HEK293T (cell line): ENCODE measurements at places on chromosomes 7 and 10.
A peak's percentile ranks its signal among the peaks of the same experiment; 100 is the strongest.

DNA sequence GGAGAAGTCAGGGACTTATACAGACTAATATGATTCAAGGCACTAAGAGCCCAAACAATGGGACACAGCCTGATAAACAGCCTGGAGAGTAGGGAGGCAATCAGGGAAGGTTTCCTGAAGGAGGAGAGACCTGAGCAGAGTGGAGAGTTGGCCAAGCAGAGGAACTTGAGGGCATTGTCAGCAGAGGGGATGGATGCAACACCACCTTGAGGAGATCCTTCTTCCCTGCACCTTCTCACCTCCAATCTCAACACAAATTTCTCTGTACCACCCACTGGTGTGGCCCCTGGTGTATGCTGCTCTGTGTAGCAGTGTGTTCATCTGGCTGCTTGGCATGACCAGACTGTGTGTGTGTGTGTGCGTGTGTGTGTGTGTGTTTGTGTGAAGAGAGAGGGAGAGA, 146.2 kb downstream of the WDR11 start:
- no peak for DNase-seq

DNA sequence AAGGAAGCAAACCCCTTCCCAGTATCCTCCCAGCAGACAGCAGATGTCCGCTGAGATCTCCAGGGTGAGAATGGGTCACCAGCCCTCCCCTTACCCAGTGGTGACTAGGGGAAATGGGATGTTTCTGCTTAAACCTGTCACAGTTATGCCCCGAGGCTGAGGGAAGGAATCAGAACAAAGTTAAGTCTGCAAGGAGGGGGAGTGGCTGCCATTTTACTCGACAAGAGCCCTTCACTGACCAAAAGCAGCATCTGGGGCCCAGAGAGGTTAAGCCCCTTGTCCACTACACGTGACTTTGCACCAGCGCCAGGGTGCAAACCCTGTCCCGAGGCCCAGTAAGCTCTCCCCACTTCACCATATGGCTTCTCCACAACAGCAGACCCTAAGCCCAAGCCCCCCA, 4.6 kb upstream of the NANOS1 start:
- no peak for DNase-seq

GRCh38 chr7:38625866-38626265, 5.3 kb downstream of the AMPH start:
- no peak for DNase-seq

DNA sequence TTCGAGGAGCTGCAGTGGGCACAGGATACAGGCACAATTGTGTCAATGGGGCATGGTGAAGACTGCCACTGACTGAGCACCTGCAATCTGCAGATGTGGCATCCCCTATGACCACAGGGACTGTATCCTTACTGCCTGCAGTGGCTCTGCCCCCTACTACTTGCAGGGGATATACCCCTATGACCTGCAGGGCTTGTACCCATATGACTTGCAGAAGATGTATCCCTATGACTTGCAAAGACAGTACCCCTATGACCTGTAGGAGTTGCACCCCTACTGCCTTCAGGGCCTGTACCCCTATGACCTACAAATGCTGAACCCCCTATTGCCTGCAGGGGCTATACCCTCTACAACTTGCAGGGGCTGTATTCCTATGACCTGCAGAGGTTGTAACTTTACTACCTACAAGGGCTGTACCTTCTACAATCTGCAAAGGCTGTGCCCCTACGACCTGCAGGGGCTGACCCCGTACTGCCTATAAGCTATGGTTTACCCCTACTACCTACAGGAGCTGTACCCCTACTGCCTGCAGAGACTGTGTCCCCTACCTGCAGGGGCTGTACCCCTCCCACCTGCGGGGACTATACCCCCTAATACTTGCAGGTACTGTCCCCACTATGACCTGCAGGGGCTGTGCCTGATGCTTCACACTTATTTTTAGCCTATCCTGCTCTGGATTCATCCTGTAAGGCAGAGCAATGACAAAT, 65.9 kb upstream of the ADAM12 start:
- no peak for DNase-seq

DNA sequence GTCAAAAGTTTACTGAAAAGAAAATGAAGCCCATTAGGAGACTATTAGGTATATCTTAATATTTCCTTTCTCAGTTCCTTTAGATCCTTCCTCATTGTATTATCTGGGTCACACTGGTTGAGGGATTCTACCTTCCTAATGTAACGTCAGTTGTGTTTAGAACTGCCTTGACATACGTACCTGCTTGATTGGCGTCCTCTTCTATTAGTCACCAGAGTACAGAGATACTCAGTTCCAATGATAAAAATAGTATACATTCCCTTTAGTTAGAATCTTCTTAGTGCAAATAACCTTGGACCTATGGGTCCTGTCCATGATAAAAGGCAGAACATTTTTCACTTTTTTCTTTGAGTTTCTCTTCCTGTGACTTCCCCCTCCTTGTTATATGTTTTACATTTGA, 45.2 kb downstream of the AHCYL2 start:
- DNase-seq = no peak

GRCh38 chr10:24706479-24707118, 17.1 kb downstream of the ARHGAP21 start:
- peak; percentile 40 for DNase-seq

DNA sequence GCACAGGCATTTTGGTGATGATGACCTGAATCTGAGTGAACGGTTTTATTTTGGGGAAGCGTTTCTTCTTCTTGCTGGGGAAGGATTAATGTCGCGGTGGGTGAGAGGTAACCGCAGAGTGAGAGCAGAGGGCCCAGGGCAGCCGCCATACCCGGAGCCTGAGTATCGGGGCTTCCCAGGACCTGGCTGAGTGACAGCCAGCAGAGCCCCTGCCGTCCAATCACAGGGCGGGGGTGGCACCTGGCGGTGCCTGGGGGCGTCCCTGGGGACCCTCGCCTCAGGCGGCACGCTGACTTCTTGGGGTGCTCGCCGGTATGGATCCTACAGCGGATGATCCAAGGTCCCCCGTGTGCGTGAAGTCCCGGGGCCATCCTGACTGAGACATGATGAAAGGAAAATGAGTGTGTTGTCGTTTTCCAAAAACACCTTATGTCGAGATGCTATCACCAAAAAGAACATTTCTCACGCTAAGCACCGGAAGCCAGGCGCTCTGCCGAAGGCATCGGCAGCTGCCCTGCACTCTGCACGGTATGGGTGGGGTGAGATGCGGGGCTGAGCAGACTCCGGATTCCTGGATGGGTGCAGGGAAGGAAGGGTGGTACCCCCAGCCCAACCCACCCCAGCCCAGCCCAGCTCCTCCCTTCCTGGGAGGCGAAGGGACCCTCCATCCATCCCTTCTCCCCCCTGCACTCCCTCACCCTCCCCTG, 227.9 kb upstream of the SHH start:
- no peak for DNase-seq

DNA sequence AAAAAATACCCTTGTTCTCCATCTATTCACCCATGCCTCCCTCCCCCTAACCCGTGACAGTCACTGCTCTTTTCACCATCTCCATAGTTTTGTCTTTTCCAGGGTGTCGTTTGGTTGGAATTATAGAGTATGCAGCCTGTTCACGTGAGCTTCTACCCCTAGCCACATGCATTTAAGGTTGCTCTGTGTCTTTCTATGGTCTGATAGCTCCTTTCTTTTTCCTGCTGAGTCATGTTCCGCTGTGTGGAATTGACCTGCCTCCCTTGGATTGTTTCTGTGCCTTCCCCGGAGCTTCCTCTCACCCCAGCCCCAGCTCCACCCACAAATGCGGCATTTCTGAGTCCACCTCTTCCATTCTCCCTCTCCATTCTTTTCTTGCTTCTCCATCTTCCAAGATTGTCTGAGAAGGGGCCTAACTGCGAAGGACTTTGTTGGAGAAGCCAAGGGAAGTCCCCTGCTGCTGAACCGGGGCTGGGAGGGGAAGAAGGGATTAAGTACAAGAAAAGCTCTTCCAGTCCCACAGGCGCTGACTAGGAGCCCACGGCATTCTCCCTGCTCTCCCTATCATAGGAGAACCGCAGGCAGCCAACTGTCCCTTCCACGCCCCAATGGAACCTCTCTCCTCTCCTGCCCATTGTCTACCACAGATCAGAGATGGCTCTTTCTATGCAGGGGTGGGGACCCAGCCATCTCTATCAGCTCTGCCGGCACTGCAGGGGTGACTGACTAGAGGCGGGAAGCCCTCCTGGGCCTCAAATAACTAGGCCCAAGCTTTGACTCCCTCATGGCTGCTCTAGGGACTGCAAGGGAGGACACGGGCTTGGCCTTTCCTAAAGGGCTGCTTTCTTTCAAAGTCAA, 87.5 kb upstream of the ANLN start:
- DNase-seq = no peak

- DNase-seq = no peak
Observed at GRCh38 chr10:17792991-17793390, 16.2 kb upstream of the MRC1 start.

DNA sequence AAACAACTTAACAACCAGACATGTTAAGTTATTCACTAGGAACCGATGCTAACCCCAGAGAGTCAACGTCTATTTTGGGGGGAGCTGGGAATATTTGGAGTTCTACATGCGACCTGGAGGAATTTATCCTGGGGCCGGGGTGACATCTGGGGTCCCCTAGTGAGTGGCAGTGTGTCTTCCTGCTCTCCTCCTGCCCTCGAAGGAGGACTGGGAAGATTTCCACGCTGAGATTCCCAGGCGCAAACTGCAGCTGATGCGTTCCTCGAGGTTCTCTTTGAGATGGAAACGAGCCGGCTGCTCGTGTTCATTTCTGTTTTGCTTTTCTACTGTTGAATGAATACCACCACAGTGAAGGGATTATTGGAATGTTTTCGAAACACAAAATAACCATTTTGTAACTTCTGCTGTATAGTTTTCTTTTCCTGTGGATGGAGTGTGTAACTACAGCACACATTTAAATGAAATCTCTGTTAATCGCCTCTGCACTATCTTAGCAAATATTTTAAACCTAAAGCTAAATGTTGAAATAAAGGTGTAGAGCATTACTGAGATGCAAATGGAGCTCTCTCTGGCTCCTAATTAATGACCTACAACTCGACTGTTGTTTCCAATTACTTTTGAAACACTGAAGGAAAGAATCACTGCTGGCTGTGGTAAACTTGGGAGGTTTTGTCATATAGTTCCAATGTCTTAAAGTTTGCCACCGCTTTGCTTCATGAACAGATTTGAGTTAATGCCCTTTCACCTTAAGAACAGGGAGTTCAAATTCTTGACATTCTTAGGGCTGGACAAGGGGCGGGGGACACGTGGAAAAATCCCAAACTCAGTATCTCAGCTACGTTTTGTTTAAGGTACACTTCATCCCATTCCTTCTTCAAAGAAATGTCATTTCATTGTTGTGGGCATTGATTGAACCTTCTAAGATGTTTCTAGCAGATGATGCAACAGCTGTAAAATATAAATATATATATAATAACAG, 21.1 kb downstream of the GATA3 start:
- no peak for DNase-seq

DNA sequence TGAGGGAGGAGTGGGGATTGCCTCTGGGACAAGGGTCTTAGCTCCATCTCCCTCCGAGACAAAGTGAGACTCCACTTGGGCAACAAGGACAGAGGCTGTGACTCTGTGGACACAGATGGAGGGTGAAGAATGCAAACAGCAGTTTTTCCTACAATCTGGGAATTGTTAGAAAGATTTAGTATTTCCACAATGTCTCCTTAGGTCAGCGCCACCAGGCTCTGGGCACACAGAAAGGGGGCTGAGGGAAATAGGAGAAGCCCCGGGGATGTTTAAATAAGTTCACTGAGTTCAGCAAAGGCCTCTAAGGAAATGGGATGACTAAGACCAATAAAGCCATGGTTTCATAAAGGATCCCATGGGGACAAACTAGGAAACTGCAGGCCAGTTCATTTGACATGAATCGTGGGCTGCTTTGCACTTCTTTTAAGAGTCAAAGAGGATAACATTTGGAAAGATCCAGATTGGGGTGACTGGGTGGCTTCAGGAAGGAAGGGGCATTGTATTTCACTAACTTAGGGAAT, 219.8 kb upstream of the GLI3 start:
- no peak for DNase-seq

- DNase-seq = no peak
Observed at GRCh38 chr7:96076350-96076707, 245.6 kb downstream of the SLC25A13 start.

DNA sequence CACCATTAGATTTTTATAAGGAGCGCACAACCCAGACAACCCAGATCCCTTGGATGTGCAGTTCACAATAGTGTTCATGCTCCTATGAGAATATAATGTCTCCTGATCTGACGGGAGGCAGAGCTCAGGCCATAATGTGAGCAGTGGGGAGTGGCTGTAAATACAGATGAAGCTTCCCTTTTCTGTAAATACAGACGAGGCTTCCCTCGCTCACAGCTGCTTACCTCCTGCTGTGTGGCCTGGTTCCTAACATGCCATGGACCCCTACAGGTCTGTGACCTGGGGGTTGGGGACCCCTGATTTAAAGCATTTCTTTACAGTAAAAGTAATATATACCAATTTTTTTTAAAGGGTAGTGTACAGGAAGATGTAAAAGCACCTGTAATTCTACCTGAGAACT, 33.2 kb downstream of the HELLS start:
- no peak for DNase-seq

DNA sequence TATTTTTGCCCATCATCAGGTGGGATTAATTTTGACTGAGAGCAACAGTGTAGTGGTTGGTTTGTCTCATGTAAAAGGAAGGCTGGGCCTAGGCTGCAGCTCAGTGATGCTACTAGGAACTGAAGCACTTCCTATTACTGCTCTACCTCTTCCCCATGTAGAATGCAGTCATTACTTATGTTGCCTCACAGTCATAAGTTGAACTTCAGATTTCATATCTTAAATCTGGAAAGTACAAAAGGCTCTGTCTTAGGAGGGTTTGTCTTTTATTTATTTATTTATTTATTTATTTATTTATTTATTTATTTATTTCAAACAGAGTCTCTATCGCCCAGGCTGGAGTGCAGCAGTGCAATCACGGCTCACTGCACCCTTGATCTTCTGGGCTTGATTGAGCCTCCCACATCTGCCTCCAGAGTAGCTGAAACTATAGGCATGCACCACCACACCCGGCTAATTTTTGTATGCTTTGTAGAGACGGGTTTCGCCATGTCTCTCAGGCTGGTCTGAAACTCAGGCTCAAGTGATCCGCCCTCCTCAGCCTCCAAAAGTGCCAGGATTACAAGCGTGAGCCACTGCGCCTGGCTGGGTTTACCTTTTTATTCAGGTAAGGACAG, 721.7 kb upstream of the GALNT17 start:
- no peak for DNase-seq

DNA sequence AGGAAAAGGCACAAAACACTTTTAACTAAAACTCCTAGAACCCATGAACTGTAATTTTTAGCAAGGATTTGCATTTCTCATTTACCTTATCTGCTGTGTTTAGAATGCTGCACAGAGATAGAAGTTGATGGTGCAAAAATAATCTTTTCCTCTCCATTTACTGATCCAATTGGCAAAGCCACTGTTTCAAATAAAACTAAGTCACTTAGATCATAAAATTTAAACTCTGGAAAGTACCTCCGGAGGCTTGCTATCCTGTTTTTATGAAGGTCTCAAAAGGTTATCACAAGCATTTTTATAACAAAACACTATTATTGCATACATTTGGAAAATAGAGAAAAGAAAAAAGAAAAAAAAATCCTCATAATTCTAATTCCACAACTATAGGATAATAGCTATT, 7.6 kb downstream of the CPA2 start:
- DNase-seq = no peak

GRCh38 chr7:14096159-14096558, 106.7 kb upstream of the ETV1 start:
- no peak for DNase-seq

GRCh38 chr7:141275350-141275749, 201.5 kb downstream of the TMEM178B start:
- DNase-seq = no peak

- no peak for DNase-seq
Observed at GRCh38 chr7:142759433-142759832, 10.2 kb downstream of the PRSS1 start.
